ENCODE measurements at places on chromosomes 3 and 15.
A peak's percentile ranks its signal among the peaks of the same experiment; 100 is the strongest.

- DNase-seq: peak; percentile 53
Measured at GRCh38 chr3:14425581-14426304, 23.3 kb downstream of the SLC6A6 start.

DNA sequence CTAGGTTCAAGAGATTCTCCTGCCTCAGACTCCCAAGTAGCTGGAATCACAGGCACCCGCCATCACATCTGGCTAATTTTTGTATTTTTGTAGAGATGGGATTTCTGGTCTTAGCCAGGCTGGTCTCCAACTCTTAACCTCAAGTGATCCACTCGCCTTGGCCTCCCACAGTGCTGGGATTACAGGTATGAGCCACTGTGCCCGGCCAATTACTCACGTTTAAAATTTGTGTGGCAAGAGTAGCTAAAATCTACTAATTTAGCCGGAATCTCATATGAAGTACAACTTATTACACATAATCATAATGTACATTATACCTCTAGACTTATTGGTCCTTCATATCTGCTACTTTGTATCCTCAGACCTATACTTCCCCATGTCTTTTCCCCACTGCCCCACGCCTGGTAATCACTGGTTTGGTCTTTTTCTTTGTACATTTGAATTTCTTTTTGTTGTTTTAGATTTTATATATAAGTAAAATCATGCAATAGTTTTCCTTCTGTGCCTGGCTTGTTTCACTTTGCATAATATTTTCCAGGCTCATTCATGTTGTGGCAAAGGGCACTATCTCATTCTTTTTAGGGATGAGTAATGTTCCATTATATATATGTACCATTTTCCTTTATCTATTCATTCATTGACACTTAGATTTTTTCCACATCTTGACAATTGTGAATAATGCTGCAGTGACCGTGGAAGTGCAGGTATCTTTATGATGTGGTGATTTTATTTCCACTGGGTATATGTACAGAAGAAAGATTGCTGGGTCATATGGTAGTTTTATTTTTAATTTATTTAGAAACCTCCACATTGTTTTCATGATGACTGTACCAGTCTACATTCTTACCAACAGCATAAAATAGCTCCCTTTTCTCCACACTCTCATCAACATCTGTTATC lies 605.0 kb upstream of the CBLB start:
- DNase-seq: peak; percentile 27

- no peak for DNase-seq
Measured at GRCh38 chr3:124577494-124578167, 152.6 kb upstream of the UMPS start.

GRCh38 chr15:60720086-60720485 lies 241.1 kb upstream of the ICE2 start:
- DNase-seq: no peak

DNA sequence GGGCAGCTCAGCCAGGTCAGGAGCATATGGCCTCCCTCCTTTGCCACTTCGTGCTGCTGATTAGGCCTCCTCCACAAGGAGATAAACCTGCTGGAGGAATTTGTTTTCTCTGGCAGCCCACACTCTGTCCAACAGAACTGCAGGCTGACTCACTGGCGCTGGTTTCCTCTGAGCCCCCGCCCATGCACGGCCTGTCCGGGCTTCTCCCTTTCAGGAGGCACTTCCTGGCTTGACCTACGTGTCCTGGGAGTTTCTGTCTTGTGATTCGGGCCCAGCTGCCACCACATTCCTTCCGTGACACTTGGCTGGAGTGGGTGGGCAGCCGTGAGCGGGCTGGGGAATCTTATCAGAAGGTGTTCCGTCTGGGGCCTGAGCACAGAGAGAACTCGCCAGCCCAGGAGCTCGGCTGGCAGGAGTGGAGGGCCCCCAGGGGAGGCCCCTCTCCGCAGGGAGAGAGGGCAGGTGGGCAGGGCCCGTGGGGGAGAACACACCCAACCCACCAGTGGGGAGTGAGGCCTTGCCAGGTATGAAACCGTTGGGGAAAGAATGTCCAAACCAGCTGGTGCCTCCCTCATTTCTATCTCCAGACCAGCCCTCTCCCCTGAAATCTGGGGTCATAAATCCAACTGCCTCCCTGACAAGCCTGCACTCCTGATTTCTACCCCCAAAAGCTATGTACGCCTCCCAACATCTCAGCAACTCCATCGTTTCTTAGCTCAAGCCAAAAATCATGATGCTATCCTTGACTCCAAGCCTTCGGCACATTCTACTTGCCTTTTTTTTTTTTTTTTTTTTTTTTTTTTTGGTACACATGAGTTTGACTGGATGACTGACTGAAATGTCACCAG lies 110.6 kb upstream of the MEF2A start:
- DNase-seq: no peak

GRCh38 chr3:111324645-111325044 lies 217.4 kb upstream of the CD96 start:
- DNase-seq: no peak

GRCh38 chr15:76235186-76235826 lies 76.0 kb downstream of the ETFA start:
- no peak for DNase-seq

DNA sequence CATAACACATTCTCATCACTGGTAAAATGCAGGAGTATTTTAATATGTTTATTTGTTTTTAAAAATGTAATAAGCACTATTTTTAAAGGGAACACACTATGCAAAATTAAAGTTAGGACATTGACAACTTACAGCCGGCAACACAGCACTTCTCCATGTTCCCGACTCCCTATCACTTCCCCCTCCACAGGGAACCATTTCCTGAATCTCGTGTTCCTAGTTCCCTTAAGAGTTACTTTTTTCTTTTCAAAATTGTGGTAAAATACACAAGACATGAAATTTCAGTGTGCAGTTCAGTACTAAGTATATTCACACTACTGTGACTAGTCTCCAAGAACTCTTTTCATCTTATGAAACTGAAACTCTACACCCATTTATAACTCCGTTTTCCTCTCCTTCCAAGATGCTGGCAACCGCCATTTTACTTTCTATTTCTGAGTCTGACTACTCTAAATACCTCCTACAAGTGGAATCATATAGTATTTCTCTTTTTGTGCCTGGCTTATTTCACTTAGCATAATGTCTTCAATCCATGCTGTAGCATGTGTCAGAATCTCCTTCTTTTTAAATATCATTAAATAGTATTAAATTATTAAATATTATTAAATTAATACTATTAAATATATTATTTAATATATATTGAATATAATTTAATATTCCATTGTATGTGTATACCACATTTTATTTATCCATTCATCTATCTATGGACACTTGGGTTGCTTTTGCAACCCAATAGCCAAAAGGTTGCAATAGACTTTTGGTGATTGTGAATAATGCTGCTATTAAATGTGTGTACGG lies 25.9 kb upstream of the UBE2Q2 start:
- no peak for DNase-seq

DNA sequence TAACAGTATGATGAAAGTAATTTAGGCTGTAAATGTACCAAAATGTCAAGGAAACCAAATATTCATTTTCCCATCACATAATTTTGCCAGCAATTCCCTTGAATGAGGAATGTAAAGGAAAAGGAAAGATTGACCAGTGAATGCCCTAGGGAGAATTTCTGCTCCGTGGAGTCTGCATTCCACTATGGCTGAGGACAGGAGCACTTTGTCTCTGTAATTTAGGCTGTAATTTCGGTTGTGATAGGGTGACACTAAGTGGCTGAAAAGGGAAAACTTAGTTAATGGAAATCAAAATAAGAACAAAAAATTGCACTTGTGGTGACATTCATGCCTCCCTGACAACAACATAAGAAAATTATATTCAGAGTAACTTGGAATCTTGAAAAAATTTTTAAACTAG lies 8.3 kb upstream of the TMEM207 start:
- no peak for DNase-seq

DNA sequence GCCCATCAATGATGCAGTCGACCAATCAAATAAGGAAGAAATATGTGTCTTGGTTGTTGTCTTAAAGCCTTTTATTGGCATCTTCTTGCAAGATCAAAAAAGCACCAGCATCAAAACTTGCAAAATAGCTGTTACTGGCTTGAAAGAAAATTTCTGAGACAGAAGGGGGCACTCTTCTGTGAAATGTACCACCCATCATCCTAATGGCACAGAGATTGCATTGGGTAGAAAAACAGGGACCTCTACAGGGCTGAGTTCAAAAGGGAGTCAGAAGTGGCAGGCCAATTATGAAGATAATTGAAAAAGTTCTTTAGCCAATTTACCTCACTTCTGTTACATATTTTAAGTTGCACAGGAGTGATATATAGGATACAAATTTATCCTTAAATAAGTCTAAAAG lies 122.3 kb upstream of the GPR149 start:
- DNase-seq: no peak

DNA sequence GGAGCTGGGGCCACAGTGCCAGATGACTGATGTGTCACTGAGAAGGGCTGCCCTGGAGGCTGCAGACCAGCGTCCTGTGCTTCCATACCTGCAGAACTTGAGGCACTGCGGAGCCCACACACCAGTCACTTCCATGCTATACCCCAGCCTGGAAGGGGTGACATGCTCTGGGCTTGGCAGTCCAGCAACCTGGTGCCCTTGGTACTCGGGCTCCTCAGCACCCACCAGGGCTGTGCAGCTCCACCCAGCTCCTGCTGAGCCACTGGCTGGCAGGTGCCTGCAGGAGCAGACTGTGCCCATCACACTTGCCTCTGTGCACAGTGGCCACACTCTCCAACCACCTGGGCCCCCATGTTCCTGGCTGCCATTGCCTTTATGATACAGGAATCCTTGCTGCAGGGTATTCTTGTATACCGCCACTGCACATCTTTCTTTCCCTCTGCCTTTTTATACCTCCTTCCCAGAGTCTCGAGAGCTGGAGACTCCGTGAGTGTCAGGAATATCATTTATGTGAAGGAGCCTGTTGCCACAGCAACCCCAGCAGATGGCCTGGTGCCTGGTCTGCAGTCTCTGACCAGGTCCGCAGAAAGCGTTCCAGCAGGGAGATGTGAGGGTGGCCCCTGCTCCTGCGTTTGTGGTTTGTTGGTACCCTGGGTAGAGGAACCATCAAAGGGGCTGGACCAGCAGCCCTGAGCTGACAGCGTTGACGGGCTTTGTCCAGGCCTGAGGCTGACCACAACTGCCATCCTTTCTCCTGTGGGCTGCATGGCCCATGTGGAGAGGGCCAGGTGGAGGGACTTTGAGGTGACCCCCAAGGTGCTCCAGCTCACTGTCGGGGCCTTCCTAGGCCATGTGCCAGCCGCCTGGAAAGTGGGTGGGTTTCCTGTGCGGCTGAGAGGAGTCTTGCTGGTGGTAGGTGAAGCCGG lies 93.4 kb upstream of the PLXNA1 start:
- no peak for DNase-seq

DNA sequence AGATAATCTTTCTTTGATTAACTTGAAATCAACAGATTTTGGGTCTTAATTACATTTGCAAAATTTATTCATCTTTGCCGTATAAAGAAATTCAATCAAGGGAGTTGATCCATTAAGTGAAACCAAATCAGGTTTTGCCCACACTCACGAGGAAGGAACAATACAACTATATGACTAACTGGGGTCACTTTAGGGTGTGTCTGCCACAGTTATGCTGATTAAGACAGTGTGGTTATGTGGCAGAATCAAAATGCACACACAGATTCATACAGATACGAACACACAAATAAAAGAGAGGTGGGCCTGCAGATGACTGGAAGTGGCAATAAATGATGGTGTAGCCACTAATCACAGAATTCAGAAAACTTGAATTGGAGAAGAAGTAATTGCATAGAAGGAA lies 543.5 kb downstream of the GABRG3 start:
- no peak for DNase-seq

DNA sequence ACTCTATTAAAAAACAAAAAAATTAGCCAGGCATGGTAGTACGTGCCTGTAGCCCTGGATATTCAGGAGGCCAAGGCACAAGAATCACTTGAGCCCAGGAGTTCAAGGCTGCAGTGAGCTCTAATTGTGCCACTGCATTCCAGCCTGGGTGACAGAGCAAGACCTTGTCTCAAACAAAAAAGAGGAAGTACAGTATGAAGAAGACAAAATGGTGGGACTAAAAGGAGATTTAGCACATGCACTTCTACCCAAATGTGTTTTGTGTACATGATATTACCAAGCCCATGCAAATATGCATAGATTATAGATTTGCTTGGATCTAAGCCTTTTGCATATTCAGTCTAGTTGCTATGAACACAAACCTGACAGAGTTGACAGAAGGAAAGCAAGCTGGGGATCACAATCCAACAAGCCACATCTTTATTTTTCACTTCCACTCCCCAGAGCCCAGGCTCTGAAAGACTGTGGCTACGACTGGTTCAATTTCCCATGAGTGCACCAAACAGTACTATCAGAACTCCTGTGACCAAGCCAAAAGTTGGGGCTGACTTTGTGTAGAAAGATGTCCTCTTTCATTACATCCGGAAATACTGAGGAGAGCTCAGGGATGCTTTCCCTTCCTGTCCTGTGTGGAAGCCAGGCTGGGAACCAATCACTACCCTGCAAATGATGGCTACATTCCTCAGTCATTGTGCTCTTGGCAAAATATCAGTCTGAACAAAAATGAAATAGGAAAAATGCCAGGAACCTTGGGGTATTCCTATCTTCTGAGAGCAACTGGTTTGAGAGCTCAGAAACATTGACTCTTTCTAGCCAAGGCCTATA lies 49.4 kb downstream of the TGM4 start:
- no peak for DNase-seq

DNA sequence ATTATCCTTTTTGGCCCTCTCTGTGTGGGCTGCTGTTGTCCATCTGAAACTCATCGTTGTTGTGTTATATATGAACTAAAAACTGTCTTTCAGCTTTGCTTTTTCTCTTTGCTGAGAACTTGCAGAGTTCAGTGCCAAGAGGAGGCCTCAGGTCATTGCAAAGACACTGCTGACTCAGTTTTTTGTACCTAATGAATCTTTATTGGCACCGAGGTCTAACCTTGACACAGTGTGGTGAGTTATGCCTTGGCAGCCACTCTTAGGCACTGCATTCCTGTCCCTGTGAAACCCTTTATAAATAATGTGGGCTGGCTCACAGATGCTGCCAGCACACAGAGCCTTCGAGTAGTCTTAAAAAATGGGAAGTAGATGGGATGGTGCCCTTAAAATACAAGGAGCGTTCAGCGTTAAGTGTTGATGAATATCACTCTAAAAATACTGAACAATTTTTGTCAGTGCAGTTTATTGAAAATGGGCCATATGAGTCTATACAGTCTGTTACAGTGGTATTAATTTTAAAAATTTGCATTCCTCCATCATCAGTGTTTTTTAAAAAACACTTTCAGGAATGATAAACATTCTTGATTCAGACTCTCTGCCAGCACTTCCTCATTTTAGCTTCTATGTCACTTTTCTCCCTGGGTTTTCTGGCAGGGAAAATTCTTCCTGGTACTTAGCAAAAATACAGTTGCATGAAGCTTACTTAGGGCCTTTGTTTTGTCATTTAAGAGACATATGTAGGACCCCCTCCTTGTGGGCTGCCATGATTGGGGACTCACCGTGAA lies 234.1 kb downstream of the CACNA2D3 start:
- no peak for DNase-seq

DNA sequence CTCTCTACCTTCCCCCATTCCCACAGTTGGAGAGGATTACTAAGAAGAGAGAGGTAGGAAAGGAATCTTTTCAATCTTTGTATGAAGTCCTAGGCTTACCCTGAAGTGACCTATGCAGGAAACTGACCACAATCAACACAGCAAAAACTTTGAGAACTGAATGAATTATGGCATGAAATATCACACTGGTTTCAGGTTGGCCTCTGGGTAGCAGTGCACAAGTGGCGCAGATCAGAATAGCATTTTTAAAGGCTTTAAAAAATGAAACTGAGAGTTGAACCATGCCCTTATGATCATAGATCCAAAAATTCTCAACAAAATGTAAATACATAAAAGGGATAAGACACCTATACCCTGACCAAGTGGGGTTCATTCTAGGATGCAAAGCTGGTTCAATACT lies 198.9 kb downstream of the CPNE4 start:
- DNase-seq: no peak

GRCh38 chr15:42919799-42920518 lies 619 bp downstream of the TTBK2 start:
- peak; percentile 38 for DNase-seq
